ENCODE measurements at places on chromosomes 1 and 21. TPM values are rescaled to one million over a fixed set of nuclear protein-coding genes. Genes with fewer than 3 reads are reported as not detected.

DNA sequence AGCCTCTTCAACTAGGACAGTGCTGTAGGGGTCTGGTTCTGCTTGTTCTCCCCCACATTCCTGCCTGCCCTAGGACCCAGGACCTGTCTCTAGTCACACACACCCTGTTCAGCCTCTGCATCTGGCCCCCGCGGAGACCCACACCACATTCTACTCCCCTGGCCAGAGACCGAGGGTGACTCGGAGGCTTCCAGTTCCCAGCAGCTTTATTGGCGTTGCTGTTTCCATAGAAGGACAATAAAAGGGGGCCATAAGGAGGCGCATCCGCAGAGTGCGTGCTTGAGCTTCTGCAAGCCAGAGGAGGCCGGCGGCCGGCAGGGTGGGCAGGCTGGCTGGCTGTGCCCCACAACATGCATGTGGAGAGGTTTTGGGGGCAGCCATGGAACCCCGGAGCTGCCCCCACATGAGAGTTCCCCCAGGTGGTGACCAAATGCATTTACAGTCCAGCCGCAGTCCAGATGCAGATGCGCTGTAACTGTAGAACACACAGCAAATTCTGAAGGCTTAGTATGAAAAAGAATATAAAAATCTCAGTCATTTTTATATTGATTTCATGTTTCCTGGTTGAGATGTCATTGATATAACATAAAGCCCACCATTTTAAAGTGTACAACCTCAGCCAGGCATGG is 52.4 kb downstream of the PDE9A start:
- no peak overlapping the region for H3K4me3 ChIP-seq
- no peak for DNase-seq
- peaks cover 11% of the 10 kb centered on the region for H3K4me1 ChIP-seq
- no peak overlapping the region for H3K27ac ChIP-seq
- H3K36me3 ChIP-seq, result peaks cover 5% of the 10 kb centered on the region
- no peaks in the 10 kb centered on the region for H3K27me3 ChIP-seq

GRCh38 chr1:114669562-114670082 is at the start of gene DENND2C:
Gene DENND2C (minus strand): TSS chr1:114670049. CDS start chr1:114625984, 44,065 bp downstream.
- no peaks in the 10 kb centered on the region for H3K36me3 ChIP-seq
- no peaks in the 10 kb centered on the region for H3K27me3 ChIP-seq
- no peak within 1 kb of the TSS for H3K27ac ChIP-seq
- no peak for DNase-seq

GRCh38 chr1:171221665-171222591 is 26.4 kb upstream of the FMO1 start:
- no peaks in the 10 kb centered on the region for H3K36me3 ChIP-seq
- H3K4me3 ChIP-seq, result no peak overlapping the region
- no peaks in the 10 kb centered on the region for H3K27me3 ChIP-seq
- H3K4me1 ChIP-seq, result peaks cover 33% of the 10 kb centered on the region

DNA sequence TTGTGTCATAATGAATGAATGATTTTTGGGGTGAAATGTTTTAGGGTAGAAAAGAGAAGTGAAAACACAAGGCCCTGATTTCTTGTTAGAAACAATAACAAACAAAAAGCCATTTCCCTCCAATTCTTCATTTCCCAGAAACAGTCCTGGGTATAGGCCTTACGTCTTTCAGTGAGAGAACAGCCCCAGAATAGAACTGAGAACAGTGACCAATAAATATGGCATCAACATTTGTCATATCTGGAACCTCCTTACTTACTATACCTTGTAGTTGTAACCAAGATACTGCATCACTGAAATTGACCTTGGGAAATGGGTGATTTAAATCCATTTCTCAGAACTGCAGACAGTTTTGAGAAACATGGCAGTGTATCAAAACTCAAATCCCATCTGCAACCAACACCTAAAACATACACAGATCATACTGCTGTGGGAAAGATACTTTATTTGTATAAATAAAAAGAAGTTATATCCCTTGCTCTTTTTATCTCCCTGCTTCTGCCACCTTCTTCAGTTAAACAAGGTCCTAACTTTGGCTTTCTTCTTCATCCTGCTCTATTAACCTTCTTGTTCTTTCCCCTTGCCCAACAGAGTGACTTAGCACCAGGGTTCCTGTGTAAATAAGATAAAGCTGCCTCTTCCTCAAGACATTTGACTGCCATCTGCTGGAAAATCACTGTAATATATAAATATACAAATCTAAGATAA is 19.5 kb downstream of the XKR8 start:
- H3K36me3 ChIP-seq, result no peaks in the 10 kb centered on the region
- no peaks in the 10 kb centered on the region for H3K27me3 ChIP-seq
- DNase-seq, result peak; percentile 73
- H3K4me3 ChIP-seq, result no peak overlapping the region
- H3K4me1 ChIP-seq, result peaks cover 8% of the 10 kb centered on the region
- no peak overlapping the region for H3K27ac ChIP-seq

DNA sequence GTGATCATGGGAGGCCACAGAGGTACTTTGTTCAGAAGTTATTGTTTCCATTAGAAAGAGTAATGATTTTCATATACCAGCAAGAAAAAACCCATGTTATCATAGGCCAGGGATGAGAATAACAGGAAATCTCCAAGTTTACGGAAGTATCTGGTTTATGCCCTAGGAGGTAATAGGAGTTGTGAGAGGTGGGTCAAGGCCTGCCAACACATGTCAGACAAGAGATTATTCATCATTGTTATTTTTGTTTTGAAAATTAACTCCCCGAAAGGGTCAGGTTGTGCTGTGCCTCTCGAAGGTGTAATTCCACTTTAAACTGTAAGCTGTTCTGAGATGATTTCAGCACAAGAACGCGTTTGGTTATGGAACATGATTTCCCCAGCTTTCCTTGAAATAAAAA is 218.4 kb downstream of the CAMTA1 start:
- no peak for DNase-seq
- H3K27me3 ChIP-seq, result peaks cover 73% of the 10 kb centered on the region
- no peak overlapping the region for H3K27ac ChIP-seq
- no peaks in the 10 kb centered on the region for H3K4me1 ChIP-seq
- no peaks in the 10 kb centered on the region for H3K36me3 ChIP-seq

GRCh38 chr1:222252788-222253187 is 295.1 kb downstream of the HHIPL2 start:
- H3K36me3 ChIP-seq, result no peaks in the 10 kb centered on the region
- H3K27ac ChIP-seq, result no peak overlapping the region
- no peaks in the 10 kb centered on the region for H3K4me1 ChIP-seq
- DNase-seq, result no peak
- no peak overlapping the region for H3K4me3 ChIP-seq

The GJC2 gene
- 0.97 TPM for total RNA-seq

- H3K4me1 ChIP-seq, result no peaks in the 10 kb centered on the region
- no peak for DNase-seq
- H3K36me3 ChIP-seq, result no peaks in the 10 kb centered on the region
- no peak overlapping the region for H3K4me3 ChIP-seq
- no peaks in the 10 kb centered on the region for H3K27me3 ChIP-seq
These were observed 16.5 kb downstream of the PLA2G2D start for GRCh38 chr1:20102875-20103274.
